ENCODE measurements at places on chromosomes 16 and 17.

- no peak for DNase-seq
These were observed 8.1 kb downstream of the SLC43A2 start for GRCh38 chr17:1620486-1620885.

- DNase-seq = no peak
These were observed 4.8 kb downstream of the PRSS53 start for GRCh38 chr16:31083981-31084380.

- no peak for DNase-seq
These were observed 281.8 kb downstream of the HAPSTR1 start for GRCh38 chr16:9372934-9373890.

- DNase-seq = no peak
These were observed 460 bp upstream of the SLC13A2 start for GRCh38 chr17:28472871-28473497.
